OCI-LY7 (cell line): ENCODE measurements at places on chromosomes 4 and X. TPM values are rescaled to one million over a fixed set of nuclear protein-coding genes. Genes with fewer than 3 reads are reported as not detected.

The PPARGC1A gene
- 0.26 and 0.40 TPM in 2 replicates for total RNA-seq

The GABRG1 gene
- not detected in 2 replicates for total RNA-seq

The USP17L11 gene
- total RNA-seq: not detected in 2 replicates

The TLR8 gene
- total RNA-seq: not detected in 2 replicates

The ZNF711 gene
- 12.3 and 14.6 TPM in 2 replicates for total RNA-seq

The LONRF3 gene
- total RNA-seq: not detected in 2 replicates

The STATH gene
- total RNA-seq: not detected in 2 replicates

The ESX1 gene
- total RNA-seq: not detected in 2 replicates

The FRMPD3 gene
- 12.3 and 12.9 TPM in 2 replicates for total RNA-seq

The PORCN gene
- 9.9 and 11.3 TPM in 2 replicates for total RNA-seq

The MMRN1 gene
- total RNA-seq: 0.13 TPM in 1 of 2 replicates, not detected in the other

The HERC5 gene
- total RNA-seq: not detected in 2 replicates

The FAM47E gene
- total RNA-seq: not detected in 2 replicates

The FIP1L1 gene
- total RNA-seq: 85.7 and 86.9 TPM in 2 replicates

The TLR2 gene
- total RNA-seq: not detected in 2 replicates

The CTAG2 gene
- total RNA-seq: not detected in 2 replicates

The DKK2 gene
- not detected in 2 replicates for total RNA-seq

The EXOC1L gene
- not detected in 2 replicates for total RNA-seq

The AFP gene
- not detected in 2 replicates for total RNA-seq

The PDZD4 gene
- total RNA-seq: not detected in 2 replicates
